ENCODE measurements at places on chromosomes 11 and 22. TPM values are rescaled to one million over a fixed set of nuclear protein-coding genes. Genes with fewer than 3 reads are reported as not detected.

DNA sequence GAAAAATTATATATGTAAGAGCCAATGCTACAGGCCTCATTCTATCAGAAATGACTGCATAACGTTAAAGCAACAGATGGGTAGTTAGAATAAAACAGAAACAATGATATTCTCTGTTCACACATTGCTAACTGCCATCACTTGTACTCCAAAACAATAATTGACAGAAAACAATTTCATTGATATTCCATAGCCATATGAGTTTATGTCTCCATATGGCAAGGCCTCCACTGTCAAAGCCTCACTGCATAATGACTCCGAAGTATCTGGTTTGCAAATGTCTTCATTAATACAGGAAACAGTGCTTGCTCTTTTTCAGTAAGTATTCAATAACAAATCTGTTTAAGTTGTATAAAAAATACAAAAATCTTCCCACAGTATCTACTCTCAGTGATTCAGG is 9.9 kb downstream of the DDI1 start:
- no peak for DNase-seq

PIH1D2 gene
- total RNA-seq: 0.49 TPM

DNA sequence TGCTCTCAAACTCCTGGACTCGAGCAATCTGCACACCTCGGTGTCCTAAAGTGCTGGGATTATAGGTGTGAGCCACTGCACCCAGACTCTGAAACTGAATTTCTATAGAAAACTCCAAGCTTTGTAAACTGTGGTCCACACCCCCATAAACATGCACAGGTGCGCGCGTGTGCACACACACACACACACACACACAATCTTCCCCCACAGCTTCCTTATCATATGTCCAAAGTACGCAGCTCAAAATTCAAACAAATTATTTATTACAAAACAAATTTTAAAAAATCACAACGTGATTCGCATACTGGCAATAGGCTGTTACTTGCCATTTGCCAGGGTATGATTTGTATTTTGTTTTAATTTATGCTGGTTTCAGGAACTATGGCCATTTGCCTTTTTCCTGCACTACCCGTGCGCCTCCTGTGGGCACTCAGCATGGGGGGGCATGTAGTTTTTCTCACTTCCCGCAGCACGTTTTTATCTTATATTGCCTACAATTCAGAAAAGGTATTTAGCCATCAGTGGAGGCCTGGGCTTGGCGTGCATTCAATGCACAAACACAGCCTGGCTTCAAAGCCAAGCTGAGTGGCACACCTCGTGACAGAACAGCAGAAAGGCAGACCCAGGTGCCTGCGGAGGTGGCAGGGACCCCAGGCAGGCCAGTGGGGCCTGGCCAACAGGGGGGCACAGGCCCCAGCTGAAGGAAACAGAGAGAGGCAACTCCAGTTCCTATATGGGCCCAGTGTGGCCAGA is 10.8 kb upstream of the SNX32 start:
- no peak for DNase-seq

- no peak for DNase-seq
Measured at GRCh38 chr11:126415669-126416420, 60.4 kb downstream of the ST3GAL4 start.

GRCh38 chr11:103222806-103223205 is 113.6 kb downstream of the DYNC2H1 start:
- DNase-seq: no peak

DNA sequence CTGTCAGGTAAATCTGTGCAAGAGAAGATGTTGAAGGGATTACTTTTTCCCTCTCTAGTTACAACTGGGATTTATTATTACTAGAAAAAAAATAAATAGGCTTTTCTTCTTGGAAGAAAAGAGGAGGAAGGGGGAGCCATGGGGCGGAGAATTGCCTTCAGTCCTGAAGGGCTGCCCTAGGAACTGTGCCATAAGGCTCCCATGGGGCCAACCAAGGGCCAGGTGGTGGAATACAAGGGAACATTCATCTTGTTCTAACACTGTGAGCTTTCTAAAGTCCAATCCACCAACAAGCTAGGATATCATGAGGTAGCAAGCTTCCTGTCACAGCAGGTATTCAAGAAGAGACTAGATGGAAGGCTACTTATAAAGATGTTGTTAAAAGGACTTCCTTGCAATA is 24.8 kb upstream of the NRIP3 start:
- DNase-seq: no peak

PGR gene
- total RNA-seq: not detected

- no peak for DNase-seq
Measured at GRCh38 chr11:75966537-75967287, 151.7 kb downstream of the UVRAG start.

SAA4 gene
- not detected for total RNA-seq

- DNase-seq: no peak
Measured at GRCh38 chr22:20271114-20271994, 3.2 kb upstream of the RTN4R start.

IRF7 gene
- total RNA-seq: 12.5 TPM

DNA sequence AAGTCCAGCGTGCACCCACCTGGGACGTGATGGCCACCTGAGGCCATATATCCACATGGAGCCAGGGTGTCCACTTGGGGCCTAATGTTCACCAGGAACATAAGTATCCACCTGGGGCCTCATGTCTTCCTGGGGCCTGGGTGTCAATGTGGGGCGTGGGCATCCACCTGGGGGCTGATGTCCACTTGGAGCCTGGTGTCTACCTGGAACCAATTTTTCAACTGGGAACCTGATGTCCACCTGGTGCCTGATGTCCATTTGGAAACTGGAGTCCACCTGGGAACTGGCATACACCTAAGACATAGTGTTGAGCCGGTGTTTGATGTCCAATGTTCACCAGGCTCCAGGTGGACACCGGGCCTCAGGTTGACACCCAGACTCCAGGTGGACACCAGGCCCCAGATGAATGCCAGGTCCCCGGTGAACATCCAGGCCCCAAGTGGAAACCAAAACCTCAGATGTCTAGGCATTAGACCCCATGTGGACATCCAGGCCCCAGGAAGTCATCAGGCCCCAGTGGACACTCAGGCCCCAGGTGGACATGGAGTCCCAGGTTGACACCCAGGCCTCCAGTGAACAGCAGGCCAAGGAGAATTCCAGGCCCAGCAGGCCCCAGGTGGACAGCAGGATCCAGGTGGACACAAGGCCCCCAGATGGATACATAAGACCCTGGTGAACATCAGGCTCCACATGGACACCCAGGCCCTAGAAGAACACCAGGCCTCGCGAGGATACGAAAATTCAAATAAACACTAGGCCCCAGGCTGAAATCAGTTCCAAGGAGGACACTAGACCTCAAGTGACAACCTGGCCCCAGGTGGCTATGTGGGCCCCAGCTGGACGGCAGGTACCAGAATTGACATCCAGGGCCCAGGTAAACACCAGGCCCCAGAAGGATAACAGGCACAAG is 56.0 kb upstream of the SEPTIN5 start:
- no peak for DNase-seq

GRCh38 chr11:120034881-120035630 is 102.9 kb downstream of the TRIM29 start:
- DNase-seq: no peak

HMGXB4 gene
- total RNA-seq: 22.3 TPM

DNA sequence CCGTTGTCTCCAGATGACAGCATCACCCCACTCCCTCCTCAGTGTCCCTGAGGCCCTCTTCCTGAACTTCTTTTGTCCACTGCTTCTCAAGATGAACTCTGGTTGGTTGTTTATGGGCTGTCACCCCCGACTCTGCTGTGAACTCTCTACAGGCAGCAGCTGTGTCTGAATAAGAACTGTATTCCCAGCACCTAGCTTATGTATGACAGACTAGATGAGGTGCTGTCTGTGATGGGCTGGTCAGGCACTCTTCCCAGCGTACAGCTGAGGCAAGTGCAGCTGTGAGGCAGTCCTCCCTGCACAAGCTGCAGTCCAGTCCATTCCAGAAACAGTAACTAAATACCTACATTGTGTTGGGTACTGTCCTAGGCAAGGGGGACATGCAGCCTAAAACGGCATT is 111.4 kb upstream of the PITPNB start:
- no peak for DNase-seq

- DNase-seq: no peak
Measured at GRCh38 chr11:76661834-76662434, 8.6 kb downstream of the LRRC32 start.

TRIM49 gene
- not detected for total RNA-seq

DNA sequence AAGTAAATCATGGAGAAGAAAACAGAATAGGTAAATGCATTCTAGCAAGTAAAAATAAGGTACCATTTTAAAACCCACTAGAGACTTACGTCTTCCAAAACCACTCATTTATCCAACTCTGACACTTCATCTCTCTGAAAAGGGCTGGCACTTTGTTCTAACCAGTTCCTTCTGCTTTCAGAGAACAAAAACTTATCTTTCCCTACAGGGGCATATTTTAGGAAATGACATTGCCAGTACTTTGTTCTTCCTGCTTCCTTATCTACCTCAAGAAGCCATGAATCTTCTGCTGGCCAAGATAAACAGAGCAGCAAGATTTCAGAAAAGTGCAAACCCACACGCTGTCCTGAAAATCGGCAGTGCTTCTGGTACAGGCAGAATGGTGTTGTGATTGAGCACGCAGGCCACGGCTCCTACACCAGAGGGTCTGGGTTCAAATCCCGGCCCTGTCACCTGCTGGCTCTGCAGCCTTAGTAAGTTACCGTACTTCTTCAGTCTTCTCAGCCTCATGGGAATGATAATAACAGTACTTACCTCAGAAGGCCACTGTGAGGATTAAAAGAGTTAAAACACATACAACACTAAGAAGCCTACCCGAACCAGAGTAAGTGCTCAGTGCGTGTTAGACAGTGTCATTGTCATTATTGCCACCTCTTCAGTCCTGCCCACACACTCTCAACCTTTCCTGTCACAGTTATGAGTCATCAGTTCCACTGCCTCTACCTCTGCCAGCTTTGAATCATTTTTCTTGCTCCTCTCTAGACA is 11.0 kb downstream of the MPZL3 start:
- peak; percentile 59 for DNase-seq

DDIAS gene
- total RNA-seq: 7.2 TPM

DNA sequence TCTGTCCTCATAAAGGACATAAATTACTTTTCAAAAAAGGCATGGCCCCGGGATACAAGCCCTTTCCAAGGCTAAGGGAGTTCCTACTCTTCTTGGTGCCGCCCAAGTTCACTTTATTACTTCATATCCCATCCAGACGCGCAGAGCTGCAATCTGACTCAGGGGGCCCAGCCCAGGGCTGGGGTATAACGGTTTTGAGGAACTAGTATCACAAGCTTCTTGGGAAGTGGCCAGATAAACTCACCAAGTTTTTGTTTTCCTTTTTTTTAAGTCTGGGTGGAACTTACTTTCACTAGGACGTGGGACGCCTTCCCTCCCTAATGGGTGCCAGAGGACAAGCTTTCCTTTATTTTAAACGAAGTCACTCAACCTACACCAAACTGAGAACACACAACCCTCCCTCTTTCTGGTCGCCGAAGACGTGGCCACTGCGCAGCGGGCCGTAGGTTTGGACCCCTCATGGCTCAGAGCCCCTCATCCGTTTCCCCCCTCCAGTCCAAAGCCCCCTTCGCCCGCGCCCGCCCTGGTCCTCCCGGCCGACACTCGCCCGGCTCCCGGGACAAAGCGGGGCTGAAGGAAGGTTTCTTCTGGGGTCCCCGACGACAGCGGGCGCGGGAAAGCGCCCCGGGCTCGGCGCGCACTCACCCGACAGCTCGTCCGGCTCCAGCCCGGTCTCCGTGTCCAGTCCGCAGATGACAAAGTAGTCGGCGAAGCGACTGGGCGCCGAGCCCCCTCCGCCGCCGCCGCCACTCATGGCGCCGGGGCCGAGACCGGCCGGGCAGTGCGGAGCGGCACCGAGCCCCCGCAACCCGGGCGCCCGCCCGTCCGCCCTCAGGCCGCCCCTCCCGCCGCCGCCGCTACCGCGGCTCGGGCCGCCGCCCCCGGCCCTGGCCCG is 587 bp downstream of the DENND5A start:
- peak; percentile 59 for DNase-seq

DNA sequence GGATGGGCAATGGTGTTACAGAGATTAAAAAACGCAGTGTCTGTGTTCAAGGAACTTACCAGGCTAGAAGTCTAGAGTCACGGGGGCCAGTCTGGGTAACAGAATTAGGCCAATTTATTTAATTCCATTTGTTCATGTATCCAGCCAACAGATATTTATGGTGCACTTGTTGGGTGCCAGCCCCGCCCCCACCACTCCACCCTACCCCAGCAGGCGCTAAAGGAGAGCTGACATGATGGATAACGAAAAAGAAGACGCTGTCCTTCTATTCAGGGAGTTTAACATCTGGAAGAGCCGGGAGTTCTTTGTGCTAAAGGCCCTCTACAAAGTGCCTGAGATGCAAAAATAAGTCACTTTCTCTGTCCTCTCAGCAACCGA is 1.1 kb upstream of the BMAL1 start:
- DNase-seq: no peak

- no peak for DNase-seq
Measured at GRCh38 chr11:68584097-68584496, 100.2 kb upstream of the GAL start.

GRCh38 chr11:45025716-45026492 is 75.2 kb upstream of the TP53I11 start:
- no peak for DNase-seq

DNA sequence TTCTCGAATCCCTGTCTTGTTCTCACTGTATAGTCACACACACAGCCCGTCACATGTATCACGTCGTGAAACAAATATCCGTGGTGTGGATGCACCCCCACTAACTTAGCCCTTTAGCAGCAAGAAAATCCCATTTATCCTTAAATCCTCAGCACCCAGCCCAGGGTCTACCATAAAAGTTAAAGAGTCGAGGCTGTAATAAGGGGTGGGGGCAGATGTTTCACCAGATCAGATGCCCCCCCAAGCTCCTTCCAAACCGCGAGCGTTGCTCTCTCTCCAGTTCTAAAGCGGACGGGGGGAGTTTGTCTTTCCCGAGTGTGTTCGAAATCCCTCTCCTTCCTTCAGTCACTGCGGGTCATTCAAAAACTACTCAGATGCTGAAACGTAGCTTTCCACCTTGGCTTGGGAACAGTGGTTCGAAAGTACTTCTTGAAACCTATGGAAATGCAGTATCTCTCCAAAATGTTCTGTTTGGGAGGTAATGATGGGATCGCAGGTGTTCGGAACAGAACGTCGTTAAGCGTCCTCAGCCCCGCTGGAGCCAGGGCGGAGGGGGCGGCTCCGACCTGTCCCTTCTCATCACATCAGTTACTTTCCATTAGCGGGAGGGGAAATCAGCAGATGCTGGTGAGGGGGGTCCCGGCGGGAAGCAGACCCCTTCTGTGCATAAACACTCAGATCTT is 156.2 kb downstream of the BRD1 start:
- DNase-seq: no peak

GRCh38 chr11:118341261-118341660 is 1.2 kb downstream of the CD3D start:
- DNase-seq: no peak

- no peak for DNase-seq
Measured at GRCh38 chr11:35488117-35488516, 37.3 kb downstream of the PAMR1 start.

GRCh38 chr11:120925944-120926343 is 98.0 kb upstream of the TBCEL start:
- DNase-seq: no peak

- DNase-seq: no peak
Measured at GRCh38 chr11:95585752-95586077, 203.9 kb downstream of the FAM76B start.

GRCh38 chr11:57571606-57572005 is 4.1 kb upstream of the UBE2L6 start:
- no peak for DNase-seq

- peak; percentile 25 for DNase-seq
Measured at GRCh38 chr11:125464270-125464662, 31.8 kb downstream of the FEZ1 start.

GRCh38 chr22:24370401-24370800 is 57.0 kb upstream of the ADORA2A start:
- no peak for DNase-seq

GRCh38 chr11:94024547-94024946 is 3.4 kb downstream of the HEPHL1 start:
- no peak for DNase-seq

C1QTNF5 gene
- total RNA-seq: not detected
